ENCODE measurements at places on chromosomes 6 and 20.

DNA sequence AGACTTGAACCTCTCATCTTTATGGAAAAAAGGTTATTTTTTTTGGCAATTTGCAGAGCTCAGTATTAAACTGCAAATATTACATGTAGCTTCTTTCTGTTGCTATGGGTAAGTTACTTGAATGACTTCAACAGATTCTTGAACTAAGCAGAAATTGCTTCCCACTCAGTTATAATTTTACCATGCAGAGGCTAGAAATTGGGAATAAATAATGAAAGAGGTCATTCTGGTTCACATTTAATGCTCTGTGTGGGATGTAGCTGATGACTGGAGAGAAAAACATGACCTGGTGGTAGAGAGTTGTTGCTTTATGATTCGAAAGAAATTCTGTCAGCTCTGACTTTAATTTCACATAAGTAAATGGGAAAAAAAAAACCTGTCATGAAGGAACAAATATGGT is 16.8 kb upstream of the ADGB start:
- peak; percentile 36 for DNase-seq

DNA sequence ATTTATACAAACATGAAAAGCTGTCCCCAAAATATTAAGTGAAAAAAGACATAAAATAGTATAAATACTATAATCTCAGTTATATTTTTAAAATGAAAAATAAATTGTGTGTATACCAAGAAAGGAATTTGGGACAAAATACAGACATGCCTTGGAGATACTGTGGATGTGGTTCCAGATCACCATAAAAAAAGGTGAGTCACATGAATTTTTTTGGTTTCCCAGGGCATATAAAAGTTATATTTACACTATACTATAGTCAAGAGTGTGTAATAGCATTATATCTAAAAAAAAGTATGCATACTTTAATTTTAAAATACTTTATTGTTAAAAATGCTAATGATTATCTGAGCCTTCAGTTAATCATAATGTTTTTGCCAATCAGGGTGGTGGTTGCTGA is 17.4 kb upstream of the SDHAF4 start:
- no peak for DNase-seq

- DNase-seq, result no peak
These were observed 202.3 kb downstream of the OGFRL1 start for GRCh38 chr6:71490876-71491275.

DNA sequence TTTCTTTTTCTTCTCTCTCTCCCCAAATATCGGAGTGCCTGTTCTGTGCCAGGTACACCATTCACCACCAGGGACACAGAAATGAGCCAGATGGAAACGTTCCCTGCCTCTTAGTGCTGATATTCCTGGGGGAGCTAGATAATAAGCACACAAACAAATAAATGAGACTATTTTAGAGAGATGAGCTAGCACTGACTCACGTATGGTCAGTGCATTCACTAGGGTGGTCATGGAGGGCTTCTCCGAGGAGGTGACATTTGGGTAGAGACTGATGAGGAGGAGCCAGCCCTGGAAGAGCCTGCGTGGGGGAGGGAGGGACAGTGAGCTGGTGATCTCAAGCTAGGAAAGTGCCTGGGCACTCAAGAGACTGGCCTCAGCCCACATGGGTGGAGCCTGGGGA is 252.3 kb upstream of the KCNG1 start:
- no peak for DNase-seq

GRCh38 chr20:37328149-37328945 is 17.6 kb upstream of the SRC start:
- no peak for DNase-seq

- DNase-seq, result peak; percentile 36
These were observed 93.1 kb downstream of the EPB41L2 start for GRCh38 chr6:130969791-130970491.

DNA sequence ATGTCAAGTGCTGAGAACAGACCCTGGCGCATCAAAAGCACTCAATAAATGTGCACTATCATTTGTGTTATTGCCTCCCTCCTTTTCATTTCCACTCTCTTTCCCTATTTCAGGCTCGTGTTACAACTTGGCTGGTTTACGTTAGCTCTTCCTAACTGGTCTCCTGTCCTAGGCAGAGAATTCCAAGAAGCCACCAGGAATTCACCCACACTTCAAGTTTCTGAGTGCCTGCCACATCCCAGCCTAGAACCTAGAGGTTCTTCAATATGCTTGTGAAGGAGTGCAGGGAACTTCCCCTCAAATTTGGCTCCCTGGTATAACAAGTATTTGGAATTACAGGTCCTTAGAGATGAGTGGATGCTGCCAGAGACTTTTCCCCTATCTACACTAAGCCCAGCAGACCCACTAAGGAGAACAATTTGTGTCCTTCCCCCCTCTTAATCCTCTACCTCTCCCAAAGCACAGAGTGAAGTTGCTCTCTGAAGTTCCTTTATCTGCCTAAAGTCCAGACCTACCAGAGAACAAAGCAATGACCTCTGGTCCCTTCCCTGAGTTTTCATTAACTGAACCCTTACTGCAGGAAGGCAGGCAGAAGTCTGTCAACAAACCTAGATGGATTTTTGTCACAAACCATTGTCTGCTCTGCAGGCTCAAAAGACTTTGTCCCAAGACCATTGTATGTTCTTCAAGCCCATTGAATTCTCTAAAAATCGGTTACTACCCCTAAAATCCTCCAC is 201.6 kb upstream of the JARID2 start:
- DNase-seq, result no peak

GRCh38 chr6:6610031-6610591 is 21.6 kb downstream of the LY86 start:
- DNase-seq, result no peak

- no peak for DNase-seq
These were observed 170.3 kb downstream of the FUT9 start for GRCh38 chr6:96186094-96186493.

GRCh38 chr6:3359973-3360726 is 96.7 kb downstream of the SLC22A23 start:
- DNase-seq, result no peak

- DNase-seq, result no peak
These were observed 8.8 kb upstream of the BTN3A3 start for GRCh38 chr6:26431258-26432172.

GRCh38 chr6:159494586-159494972 is 198.5 kb downstream of the SOD2 start:
- DNase-seq, result peak; percentile 11

- peak; percentile 6 for DNase-seq
These were observed 59.3 kb upstream of the CARMIL1 start for GRCh38 chr6:25219917-25220278.

GRCh38 chr6:158758941-158759479 is 60.2 kb downstream of the EZR start:
- DNase-seq, result no peak

GRCh38 chr6:166423781-166424180 is 41.0 kb upstream of the MPC1 start:
- DNase-seq, result no peak

DNA sequence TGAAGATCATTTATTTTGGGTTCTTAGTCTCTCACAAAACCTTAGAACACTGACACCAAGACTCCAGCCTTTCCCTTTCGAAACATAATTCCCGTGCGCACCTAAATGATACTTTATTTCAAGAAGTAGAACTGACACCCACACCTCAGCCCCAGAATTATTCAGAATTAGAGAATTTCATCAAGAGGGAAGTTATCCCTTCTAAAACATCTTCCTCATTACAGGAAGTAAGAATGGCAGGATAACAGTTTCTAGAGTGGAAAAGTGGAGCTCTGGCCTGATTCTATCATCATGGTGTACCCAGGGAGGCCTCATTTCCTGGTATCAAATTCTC is 1.4 kb upstream of the SRXN1 start:
- no peak for DNase-seq

GRCh38 chr6:166795879-166796278 is 160.5 kb downstream of the RNASET2 start:
- DNase-seq, result no peak

GRCh38 chr20:64155258-64156135 is 8.8 kb upstream of the MYT1 start:
- no peak for DNase-seq

GRCh38 chr20:11153819-11154218 is 480.0 kb upstream of the JAG1 start:
- no peak for DNase-seq

GRCh38 chr6:130303431-130303830 is 62.4 kb upstream of the TMEM200A start:
- no peak for DNase-seq

DNA sequence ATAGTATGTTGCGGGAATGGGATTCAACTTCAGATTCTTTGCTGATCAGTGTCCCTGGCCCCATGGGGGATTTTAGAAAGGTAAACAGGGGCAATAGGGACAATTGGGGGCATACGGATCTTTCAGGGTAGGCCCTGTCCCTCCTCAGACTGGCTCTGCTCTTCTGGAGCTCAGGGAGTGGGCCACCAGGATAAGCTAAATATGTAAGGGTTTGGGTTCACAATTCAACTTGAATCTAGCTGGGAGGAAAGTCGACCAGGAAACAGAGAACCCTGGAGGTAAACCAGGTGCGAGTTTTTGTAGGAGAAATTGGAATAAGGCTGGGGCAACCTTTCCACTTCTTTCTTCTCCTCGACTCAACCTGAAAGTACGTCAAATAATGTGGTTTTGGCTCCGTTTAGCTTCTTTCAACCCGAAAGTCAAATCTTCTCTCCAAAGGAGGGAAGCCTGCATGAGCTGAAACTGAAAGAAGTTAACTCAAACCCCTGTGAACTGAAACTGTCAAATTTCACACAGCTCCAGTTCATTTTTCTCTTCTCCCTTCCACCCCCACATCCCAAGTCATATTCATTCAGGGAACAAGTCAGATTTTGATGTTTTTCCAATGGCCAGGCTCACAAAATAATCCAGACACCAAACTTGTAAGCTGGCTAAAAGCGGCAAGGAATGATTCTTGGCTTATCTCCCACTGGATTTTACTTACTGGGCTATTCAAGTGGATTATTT is 278.2 kb downstream of the CLIC5 start:
- DNase-seq, result peak; percentile 24

DNA sequence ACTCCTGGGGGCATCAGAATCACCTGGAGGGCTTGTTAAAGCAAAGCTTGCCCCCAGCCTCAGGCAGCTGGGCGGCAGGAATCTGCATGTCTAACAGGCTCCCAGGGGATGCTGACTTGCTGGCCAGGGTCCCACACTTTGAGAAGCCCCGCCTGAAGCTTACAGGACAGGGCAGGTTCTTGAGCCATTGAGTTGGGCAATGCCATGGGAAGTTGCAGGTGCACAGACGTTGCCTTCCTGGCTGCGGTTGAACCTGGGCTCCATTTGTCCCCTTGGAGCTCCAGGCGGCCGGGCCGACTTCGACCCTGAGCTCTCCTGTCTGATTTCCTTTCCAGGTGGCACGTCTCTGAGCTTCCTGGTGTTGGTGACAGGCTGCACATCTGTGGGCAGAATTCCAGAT is 46.8 kb downstream of the SYNJ2 start:
- no peak for DNase-seq

DNA sequence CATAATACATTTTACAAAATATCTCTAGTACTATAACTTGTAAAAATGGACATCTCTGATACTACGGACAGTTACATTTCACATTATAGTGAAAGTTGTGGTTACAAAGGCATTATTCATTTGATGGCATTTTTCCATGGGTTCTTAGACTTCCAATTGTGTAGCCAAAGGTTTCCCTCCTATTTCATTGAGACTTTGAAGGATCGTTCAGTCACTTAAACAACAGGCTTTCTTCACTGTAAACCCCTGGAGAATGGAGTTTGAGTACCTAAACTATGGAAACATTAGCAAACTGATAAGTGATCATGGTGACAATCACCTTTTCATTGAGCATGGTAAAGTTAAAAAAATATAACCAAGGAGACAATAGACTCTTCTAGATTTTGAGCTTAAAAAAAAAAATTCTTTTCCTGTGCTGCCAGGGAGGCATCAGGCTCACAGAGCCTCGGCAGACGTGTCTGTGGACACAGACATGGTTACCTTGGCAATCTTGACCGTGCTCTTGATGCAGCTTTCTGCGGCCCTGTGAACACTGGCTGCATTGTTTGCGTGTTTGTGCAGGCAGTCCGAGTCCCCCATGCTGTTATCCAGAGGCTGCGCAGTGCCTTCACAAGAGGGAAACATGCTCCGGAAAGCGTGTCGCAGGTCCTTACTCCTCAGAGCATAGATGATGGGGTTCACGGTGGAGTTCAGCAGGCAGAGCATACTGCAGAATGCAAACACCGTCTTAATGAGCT is 22.6 kb downstream of the CNR1 start:
- no peak for DNase-seq

DNA sequence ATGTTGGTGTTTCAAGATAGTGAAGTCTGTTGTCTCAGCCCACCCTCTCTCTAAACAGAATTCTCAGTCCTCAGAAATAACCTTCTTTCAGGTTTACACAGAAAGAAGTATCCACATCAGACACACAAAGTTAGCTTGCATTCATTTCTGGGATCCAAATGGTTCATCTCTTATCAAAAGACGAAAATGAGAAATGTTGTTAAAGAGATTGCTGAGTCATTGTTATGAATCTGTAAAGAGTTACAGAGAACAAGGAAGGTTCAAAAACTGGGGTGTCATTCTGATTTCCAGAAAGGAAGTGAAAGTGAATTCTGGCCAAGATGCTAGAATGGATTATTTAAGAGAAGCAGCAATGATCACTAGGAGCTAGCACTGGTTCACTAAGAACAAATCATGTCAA is 90.5 kb upstream of the ATXN1 start:
- peak; percentile 69 for DNase-seq

DNA sequence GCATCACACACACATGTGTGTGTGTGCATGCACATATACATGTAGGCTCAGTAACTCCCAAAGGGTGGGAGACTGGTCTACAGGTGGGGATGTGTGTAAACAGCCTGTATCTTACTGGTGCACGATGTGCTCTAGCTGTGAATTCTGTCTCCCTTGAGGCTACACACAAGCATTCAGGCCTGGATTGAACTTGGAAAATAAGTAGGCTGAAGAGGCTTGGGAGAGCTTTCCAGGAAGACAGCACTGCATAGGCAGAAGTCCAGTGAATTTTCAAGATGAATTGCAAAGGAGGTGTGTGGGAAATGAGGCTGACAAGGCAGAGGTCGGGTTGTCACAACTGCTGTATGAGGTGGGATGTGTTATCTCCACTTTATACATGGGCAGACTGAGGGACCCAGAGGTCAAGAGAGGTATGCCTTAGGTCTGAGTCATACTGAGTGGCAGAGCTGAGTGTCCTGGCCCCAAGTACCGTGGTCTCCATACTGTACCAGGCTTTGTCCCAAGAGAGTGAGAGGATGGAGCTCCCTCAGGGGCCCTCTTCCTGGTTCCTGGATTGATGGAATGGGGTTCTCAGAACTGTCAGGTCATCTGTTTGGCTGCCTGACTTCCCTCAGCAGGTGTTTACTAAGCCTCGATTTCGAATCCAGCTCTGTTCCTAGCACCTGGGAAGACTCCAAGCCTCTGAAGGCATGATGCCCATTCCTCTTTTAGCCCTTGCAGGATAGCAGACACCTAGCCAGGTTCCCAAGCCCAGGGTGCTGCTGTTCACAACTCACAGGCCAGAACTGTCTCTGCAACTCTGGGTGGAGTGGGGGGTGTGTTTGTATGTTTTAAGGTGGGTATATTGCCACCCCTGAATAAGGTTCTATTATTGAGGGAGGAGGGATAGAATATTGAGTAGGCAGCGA is 14.4 kb downstream of the SNPH start:
- no peak for DNase-seq

Data from suppressor macrophage treated with lipopolysaccharide for 1 hour (primary cell).